ENCODE measurements at places on chromosomes 13 and 19. TPM values are rescaled to one million over a fixed set of nuclear protein-coding genes. Genes with fewer than 3 reads are reported as not detected.

Gene RGS9BP
- 0.11 TPM for total RNA-seq

Gene EBI3
- total RNA-seq, result 6.3 TPM

Gene GPR18
- total RNA-seq, result 3.9 TPM

Gene LGALS7B
- total RNA-seq, result not detected

Gene NTN5
- 0.26 TPM for total RNA-seq

DNA sequence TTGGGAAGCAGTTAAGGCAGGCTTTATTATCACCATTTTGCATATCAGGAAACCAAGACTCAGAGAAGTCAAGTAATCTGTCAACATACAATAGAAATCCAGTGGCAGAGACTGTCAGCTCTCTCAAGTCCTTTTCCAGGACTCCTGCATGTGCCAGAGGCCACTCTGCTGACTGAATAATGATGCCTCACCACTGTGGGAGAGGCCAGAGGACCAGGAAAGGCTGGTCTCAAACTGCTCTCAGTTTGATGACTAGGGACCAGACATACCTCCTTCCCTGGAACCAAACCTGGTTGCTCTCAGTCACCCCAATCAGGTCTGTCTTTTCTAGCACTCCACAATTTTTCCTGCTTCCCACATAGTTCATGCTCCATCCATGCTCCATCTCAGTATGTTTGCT, 8.0 kb downstream of the RNASEH2B start:
- DNase-seq, result no peak

DNA sequence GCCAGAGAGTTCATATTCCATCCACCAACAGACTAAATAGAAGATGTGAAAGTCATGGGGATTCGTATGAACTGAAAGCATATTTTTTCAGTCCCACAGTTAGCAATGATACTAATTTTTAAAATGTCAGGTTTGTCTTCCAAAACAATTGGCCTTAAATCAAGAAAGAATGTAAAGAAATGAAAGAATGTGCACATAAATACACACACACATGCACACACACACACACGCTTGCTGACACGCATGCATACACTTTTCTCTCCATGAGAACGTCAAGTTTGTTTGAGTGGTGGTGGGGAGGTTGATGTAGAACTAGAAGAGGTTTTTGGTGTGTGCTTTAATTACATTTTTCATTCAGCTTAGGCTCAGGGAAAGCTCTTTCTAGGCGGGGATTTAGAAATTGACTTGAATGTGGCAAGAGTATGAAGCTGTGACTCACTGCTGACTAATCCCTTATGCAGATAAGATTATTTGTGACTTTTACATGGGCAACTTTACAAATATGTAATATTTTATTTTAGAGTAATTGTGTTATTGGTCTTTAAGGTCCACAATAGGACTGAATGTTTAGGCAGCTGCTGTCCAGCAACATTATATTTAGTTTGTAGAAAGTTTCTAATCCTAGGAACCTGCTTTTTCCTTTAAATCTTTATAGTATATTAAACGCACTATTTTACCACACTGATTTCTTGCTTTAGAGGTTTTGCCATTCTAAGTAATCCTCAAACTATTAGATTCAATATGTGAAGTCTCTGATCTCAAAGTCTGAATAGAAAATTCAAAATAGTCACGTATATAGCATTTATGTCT, 18.8 kb downstream of the FLT1 start:
- no peak for DNase-seq

- no peak for DNase-seq
Observed at GRCh38 chr19:47446534-47447469, 24.9 kb downstream of the SLC8A2 start.

DNA sequence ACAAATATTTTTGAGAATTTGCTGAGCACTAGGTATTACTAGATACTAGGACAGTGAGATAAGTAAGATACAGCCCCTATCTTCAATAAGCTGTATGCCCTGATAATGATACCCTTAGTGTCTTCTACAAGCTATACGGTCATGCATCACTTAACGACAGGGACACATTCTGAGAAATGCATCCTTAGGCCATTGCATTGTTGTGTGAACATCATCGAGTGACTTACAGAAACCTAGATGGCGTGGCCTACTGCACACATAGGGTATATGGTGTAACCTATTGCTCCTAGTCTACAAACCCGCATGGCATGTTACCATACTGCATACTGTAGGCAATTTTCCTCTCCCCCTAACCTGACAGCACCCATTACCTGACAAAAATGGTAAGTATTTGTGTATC, 64.9 kb downstream of the LRCH1 start:
- DNase-seq, result no peak

DNA sequence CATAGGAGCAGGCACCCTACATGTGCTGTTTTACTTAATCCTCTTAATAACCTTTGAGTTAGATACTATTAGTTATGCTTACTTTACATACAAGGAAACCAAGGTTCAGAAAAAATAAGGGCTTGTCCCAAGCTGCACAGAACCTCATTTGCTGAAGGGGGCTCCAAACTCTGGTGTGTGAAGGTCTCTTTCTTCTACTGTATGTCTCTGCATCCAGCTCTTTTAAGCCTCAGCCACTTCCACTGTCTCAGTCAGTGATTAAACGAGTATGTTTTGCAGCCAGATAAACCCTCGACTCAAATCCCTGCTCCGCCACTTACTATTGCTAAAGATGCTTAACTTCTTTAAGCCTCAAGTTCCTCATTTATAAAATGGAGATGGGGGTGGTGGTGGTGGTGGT, 112.4 kb upstream of the WASF3 start:
- DNase-seq, result no peak

GRCh38 chr19:5561559-5561958, 6.2 kb downstream of the TINCR start:
- DNase-seq, result no peak

- peak; percentile 37 for DNase-seq
Observed at GRCh38 chr13:31909864-31910551, 121.6 kb upstream of the FRY start.

- DNase-seq, result no peak
Observed at GRCh38 chr13:75395066-75395465, 86.9 kb downstream of the TBC1D4 start.

Data from activated T-cell treated with anti-CD3 and anti-CD28 coated beads, Interleukin-2, amount 50 U/mL, for 4 hours (primary cell).